Muscle of leg (tissue), 16 donors: ENCODE measurements at places on chromosomes 11 and 22.
A peak's percentile ranks its signal among the peaks of the same experiment; 100 is the strongest.

DNA sequence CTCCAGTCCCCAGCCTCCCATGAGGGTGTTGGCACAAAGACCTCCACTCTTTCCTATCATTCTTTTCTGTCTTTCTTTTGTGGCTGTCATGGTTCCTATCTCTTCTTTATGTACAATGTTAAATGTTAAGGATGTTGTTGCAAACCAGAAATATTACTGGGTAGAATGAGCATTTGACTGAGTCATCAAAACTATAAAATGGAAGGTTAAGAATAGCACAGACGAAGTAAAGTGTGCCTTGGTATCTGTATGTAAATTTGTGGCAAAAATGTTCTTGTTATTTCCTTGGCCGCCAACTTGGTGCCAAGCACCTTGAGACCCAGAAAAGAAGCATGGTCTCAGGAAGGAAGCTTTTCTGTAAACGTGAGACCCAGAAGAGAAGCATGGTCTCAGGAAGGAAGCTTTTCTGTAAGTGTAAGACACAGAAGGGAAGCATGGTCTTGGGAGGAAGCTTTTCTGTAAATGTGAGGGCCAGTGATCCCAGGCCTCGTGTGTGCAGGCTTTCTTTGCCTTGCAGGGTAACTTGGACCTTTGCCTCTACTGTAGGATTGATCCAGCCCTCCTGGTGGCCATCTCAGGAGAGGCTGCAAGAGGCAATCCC is 6.7 kb upstream of the PKP3 start:
- no peak for DNase-seq

DNA sequence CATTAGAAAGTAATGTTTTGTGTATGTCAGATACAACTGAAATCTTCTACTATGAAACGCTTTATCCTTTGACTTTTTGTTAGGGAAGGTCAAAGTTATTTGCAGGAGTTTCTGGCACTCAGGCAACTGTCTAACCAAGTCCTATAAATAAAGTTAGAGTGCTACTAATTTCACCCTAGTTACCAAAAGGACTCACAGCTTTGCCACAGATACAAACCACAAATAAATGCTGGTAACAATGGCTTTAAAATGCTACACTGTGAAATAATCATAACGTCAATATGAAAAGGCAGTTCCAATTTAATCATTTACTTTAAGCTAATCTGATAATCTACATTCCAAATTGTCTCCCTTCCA is 124.3 kb downstream of the RBFOX2 start:
- no peak for DNase-seq

DNA sequence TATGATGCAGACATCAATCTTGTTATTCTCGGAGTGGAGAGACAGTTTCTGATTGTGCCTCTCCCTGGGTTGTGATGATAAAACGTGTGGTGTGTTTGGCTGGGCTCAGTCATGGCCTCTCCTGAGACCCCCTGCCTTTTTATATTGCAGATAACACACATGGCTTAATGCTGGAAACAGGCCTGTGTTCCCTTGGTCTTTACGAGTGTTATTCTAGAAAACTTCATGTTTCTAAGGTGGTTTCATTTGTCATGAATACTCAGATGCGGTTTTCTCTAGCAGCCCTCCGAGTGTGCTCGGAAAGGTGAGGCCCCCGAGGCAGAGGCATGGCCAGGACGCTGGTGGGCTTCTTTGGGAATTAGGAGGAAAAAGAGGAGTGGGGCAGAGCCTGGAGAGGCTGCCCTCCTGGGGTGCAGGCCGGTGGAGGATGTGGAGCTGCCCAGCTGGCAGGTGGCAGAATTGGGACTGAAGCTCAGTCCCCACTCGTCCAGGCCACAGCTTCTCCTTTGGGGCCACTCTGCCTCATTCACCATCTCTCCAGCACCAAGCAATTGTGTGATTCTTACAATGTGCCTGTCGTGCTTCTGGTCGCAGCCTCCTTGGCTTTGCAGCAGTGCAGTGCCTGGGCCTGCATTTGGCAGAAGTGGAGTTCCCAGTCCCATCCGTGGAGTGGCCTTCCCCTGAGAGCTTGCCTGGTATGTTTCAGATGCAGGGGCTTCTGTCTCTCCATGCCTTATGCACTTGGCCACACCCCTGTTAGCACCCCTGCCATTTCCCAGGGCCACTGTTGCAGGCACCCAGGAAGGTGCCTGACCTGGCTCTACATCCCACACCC is 309.6 kb downstream of the TBC1D22A start:
- no peak for DNase-seq

- no peak for DNase-seq
Measured at GRCh38 chr22:33896575-33897447, 23.5 kb downstream of the LARGE1 start.

GRCh38 chr11:117562136-117562535 is 234.5 kb downstream of the CEP164 start:
- DNase-seq: no peak

GRCh38 chr11:18277565-18278271 is 11.7 kb downstream of the SAA1 start:
- peak; percentile 49 for DNase-seq

- peak; percentile 90 for DNase-seq
Measured at GRCh38 chr22:31929167-31929930, 15.0 kb upstream of the YWHAH start.

GRCh38 chr11:80462211-80462610 is 1021.4 kb upstream of the TENM4 start:
- no peak for DNase-seq

DNA sequence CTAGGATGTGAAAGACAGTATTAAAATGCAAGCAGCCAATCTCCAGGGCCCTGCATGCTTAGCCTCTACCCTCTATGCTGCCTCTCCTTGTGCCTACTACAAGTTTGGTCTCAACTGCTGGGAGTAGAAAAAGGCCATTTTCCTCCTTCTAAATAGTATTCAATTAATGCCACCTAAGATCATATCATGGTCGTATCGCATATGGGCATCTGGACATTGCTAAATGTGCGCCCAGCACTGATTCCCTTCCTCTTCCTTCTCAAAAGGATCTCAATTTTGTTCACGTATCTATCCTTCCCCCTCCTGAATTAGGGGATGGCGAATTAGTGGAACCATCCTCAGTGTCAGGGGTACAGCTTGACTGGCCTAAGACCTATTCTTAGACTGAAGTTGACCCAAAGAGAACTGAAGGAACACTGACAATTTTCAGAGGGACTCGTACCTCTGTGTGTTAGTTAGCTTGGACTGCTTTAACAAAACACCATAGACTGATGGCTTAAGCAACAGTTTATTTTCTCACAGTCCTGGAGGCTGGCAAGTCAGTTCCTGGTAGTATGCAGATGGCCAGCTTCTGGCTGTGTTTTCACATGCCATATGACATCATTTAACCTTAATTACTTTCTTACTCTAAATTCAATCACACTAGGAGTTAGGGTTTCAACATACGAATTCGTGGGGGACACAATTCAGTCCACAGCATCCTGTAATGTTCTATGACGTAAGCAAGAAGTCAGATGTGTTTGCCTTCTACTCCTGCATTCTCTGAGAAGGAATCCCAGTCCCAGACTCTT is 8.5 kb upstream of the NUP50 start:
- DNase-seq: no peak

DNA sequence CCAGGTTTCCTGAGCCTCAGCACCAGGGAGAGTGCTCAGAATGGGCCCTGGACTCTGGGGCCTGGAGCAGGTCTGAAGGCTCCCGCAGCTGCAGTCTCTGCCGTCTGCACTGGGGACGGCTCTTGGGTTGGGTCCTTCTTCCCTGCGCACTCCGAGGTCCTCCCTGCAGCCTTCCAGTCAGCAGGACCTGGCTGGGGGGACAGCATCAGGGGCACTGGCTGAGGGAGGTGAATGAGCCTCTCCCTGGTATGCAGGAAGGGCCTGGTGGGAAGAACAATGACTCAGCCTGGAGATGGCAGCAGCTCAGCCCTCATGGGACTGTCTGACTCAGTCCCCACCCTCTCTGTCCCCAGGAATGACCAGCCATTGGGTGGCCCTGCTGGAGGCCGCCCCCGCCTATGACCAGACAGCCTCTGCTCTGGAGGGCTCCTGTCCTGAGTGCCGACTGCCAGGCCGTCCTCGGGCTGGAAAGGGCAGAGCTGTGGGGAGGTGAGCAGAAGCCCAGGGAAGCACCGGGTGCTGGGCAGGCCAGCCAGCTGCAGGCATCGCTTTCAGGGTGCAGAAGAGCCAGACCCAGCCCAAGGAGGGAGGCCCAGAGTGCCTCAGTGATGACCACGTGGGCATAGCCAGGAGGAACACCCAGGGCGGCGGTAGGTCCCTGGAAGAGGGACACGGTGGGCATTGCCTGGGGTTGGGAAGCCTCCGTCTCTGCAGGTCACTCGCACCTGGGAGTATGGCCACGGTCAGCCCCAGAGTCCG is 455.0 kb downstream of the BRD1 start:
- no peak for DNase-seq

DNA sequence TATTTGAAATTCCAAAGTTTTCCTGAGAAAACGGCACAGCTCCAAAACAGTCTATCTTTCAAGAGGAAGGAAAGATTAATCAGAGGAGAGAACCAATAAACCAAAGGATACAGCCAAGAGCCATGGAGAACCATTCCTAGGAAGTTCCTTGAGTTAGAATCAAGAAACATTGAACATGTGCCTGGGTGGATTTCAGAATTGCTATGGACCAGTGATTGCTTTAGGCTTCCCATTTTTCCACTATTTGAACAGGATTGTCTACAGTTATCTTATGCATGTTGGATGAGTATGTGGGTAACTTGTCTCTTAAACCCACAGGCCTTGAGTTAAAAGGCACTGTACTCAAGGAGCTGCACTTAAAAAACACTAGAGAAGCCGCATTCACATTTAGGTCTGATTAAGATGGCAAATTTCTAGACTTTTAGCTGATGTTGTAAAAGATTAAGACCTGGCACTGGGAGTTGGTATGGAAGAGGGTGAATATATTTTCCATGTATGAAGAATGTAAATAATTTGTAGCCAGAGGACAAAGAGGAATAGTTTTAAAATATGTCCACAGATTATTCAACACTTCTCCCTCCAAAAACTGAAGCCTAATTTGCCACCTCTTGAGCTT is 11.2 kb upstream of the DEUP1 start:
- DNase-seq: no peak

DNA sequence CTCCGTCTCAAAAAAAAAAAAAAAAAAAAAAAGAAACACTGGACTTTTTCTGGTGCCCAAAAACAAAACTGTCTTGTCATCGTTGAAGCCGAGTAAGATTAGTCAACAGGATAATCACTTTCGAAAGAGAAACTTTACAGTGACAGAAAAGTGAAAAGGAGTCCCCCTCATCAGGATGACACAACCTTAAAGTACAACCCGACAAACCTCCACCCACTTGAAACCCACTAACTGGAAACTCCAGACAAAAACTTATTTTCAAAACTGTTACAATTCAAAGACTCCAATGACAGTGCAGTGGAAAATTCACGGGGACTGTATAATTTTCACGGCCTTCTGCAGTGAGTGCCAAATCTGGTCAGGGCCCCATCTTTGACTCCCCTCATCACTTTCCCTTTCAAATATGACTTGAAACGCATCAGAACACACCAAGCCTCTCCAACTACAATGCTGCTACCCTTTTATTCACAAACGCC is 1.3 kb downstream of the DENND5A start:
- no peak for DNase-seq

DNA sequence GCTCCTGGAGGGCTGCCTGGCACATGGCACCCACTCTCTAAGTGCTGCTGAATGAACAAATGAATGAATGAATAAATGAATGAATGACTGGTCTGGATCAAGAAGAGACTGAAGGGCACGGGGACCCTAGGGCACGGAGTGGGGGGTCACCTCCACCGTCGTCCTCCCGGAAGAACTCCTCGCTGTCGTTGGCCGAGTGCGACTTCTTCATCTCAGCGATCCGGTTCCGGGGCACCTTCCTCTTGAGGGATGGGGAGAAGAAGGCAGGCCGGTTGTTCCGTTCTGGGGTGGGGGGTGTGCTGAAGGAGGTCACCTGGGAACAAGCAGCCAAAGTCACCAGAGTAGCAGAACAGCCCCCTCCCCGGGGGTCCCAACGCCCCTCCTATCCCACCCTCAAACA is 36.0 kb downstream of the NUP50 start:
- no peak for DNase-seq

DNA sequence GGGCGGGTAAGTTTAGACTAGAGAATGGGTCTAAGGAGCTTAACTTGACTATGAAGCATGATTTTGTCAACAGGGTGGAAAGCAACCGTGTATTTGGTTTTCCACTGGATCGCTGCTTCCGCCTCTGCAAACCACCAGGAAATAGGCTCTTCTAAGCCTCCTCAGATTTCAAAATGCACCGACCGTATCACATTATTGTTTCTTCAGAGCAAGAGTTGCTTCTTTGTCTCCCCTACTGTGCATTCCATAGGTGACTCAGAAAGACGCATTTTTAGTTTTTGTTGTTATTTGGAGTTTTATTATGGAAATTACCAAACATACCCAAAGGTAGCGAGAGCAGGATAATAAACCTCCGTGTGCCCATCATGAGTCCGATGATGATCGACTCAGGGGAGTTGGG is 64.3 kb upstream of the RASD2 start:
- no peak for DNase-seq

- no peak for DNase-seq
Measured at GRCh38 chr11:103963648-103964047, 72.8 kb upstream of the DDI1 start.

- DNase-seq: no peak
Measured at GRCh38 chr11:91959411-91959810, 265.2 kb upstream of the FAT3 start.

GRCh38 chr11:1705126-1706052 is 8.4 kb downstream of the KRTAP5-6 start:
- no peak for DNase-seq

GRCh38 chr22:45310331-45310976 is 720 bp downstream of the FAM118A start:
- peak; percentile 52 for DNase-seq

- no peak for DNase-seq
Measured at GRCh38 chr11:79794057-79794456, 353.2 kb upstream of the TENM4 start.

DNA sequence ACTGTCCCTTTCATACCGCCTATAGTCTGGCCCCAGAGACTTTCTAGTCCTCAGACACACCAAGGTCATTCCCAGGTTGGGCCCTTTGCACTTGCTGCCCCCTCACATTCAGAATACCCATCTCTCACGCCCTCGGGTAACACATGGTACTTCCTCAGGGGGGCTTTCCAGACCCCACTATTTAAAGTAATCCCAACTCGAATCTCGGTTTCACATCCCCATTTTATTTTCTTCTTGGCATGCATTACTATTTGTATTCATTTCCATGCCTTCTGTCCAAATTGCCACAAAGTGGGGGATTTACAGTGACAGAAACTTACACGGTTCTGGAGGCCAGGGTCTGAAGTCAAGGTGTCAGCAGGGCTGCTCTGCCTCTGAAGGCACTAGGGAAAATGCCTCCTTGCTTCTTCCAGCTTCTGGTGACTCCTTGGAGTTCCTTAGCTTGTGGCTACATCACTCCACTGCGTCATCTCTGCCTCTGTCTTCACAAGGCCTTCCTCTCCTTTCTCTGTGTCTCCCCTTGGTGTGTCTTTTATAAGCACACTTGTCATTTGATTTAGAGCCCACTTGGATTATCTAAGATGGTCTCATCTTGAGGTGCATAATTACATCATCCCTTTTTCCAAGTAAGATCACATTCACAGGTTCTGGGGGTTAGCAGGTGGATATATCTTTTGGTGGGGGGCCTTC is 15.1 kb downstream of the RCN1 start:
- no peak for DNase-seq

- DNase-seq: peak; percentile 43
Measured at GRCh38 chr11:44286268-44286880, 23.6 kb downstream of the ALX4 start.

GRCh38 chr11:19200410-19201201 is 1.2 kb downstream of the CSRP3 start:
- peak; percentile 70 for DNase-seq
